ENCODE measurements at places on chromosomes 12 and 14.

DNA sequence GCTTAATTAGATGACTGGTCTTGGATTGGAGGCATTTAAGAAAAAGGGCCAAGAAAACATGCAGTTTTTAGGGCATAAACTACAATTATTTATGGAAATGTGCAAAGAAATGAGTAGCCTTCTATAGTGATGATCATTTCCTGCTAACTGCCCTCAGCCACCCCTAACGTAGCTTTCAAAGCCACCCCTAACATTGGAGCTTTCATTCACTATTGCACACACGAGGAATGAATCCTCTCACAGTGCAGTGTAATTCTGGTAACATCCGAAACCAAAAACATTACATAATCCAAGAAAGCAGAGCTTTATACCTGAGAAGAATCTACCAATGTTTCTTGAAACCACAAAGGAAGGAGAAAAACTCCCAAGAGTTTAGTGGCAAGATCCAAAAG, 1003.6 kb downstream of the TMEM121 start:
- DNase-seq: no peak

DNA sequence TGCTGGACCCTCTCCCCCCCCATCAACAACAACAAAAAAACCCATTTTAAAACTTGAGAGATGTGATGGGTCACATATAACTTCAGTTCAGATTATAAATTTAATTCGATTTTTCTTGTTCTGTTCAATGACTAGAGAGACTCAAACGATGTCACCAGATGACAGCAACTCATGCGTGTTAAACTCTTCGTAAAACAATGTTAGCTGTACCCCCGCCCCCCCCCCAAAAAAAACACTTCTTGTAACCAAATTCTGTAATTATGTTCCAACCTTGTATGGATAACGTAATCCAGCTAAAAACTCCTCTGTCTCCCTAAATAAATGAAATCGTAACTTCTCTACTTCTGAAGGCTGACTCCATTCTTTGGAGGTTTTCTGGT, 614 bp upstream of the NACA start:
- DNase-seq: no peak

GRCh38 chr14:92579244-92579936, 65.8 kb downstream of the RIN3 start:
- DNase-seq: no peak

DNA sequence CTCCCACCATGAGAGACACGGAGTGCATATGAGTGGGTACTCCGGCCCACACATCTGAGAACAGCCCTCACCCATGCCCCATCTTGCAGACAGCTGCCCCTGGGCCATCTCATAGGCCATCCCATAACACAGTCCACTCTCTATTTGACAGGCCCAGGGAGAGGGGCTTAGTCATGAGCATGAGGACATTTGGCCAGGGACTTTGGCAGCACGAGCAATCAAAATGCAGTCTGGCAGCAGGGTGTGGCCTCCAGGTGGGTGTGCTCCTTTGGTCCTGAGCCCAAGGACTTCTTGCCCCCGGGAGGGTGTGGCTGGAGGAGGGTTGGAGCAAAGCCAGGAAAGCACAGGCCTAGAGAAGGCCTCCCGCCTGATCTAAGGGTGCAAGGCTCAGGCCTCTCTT, 25.6 kb downstream of the EMP1 start:
- no peak for DNase-seq

DNA sequence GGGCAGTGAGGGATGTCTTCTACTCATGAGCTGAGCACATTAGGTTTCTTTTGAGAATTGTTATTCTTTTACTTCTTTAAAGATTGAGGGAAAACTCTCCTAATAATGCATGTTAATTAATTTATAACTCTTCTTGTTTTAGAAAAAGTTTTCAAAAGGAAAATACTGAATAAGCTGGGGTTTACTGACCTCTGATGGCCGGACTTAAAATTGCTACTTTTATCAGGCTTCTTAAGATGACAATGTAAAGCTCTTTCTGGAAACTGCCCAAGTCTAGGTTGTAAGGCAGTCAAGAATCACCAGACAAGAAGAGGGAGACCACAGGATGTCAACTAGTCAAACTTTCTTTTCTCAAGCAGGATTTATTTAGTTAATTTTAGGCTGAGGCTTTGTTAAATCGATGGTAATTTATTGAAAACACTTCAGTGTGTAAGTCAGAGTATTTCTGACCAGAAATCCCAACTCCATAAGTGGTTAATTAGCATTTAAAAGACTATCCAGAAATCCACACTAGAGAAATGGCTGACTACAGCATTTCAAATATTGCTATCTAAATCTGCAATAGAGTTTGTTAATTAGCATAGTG, 82.1 kb downstream of the AVPR1A start:
- no peak for DNase-seq

GRCh38 chr12:53213348-53213747, 6.3 kb upstream of the ITGB7 start:
- peak; percentile 83 for DNase-seq

- peak; percentile 35 for DNase-seq
Measured at GRCh38 chr12:10503460-10503859, 2.2 kb upstream of the EIF2S3B start.

- DNase-seq: no peak
Measured at GRCh38 chr14:70847406-70848090, 38.2 kb upstream of the MAP3K9 start.

GRCh38 chr12:88092771-88093170, 49.1 kb downstream of the CEP290 start:
- DNase-seq: no peak

DNA sequence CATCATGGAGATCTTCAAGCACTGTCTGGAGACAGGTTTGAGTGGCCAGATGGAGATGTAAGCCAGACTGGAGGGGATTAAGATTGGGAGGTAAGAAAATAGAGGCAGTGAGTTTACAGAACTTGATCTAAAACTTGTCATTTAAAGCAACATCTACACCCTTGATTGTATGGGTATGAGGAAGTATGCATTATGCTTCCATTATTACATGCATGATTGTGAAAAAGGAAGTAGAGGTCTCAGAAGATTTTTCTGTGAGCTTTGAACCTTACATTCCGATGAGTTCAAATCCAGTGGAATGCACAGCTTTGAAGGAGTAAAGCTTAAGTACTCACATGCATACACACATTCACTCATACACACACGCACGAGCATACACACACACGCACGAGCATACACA, 550.8 kb downstream of the MED13L start:
- DNase-seq: no peak

- DNase-seq: no peak
Measured at GRCh38 chr14:21192875-21193535, 37.1 kb upstream of the OR5AU1 start.
